ENCODE measurements at places on chromosomes 3 and 15.

DNA sequence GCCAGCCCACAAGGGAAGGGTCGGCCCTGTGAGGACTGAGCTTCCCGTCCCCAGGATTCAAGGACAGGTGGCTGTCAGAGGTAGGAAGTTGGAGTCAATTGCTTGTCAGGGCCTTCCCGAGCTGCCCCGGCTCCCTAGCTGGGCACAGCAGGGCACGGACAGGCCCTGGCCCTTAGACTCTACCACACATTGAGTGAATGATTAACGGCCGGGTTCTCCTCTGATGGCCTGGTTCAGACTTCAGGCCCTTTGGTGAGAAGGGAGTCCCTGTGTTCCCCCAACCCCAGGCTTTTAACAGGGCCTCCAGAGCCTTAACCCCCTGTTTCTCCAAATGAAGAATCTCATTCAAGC lies 16.4 kb upstream of the FGD5 start:
- no peak for DNase-seq

DNA sequence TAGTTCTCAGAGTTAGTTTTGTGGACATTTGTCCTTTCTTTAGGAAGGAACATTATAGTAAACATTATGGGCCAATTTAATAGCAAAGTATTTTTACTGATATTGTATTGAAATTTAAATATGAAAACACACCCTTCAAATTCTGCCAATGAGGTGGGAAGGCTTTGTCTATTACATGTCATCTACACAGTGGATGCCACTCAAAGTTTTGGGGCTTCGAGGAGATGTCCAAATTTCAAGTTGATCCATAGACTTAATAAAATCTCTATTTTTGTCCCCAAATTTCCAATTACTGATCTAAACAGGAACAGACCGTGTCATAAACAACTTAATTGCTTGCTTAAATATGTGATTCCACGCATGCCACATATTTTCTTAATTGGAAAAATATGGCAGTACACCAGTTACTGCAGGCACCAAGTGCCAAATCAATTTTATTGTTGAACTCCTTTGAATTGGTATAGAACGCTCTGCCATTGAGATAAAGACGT lies 1.7 kb downstream of the SHOX2 start:
- no peak for DNase-seq

- no peak for DNase-seq
Measured at GRCh38 chr15:67241132-67241855, 13.2 kb downstream of the AAGAB start.

DNA sequence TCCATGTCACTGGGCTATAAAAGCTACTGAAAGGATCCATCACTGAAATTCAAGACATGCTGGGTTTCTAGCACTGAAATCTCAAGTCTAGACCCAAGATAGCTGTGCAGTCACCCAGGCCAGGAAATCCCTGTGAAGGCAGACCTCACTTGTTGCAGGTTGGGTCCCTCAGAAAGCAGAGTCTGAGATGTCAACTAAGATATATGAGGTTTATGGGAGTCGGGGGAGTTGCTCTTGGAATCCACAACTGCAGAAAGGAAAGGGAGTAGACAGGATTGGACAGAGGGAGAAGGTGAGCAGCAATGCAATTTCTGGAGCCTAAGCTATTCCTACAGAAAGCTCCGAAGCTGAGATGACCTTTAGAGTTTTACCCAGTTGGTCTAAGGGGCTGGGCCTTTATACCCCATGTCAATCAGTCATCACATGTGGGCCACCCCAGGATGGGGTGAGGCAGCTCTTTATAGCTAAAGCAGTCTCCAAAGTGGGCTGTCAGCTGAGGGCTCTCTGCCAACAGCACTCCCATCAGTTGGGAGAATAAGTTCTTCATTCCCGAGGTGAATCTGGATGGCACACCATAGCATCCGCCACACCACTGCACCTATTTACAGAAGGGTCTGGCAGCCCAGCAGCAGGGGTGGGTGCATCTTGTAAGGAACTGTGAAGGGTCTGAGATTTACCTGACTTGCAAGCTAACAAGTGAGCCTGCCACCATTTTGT lies 52.3 kb upstream of the ACVR2B start:
- DNase-seq = no peak

DNA sequence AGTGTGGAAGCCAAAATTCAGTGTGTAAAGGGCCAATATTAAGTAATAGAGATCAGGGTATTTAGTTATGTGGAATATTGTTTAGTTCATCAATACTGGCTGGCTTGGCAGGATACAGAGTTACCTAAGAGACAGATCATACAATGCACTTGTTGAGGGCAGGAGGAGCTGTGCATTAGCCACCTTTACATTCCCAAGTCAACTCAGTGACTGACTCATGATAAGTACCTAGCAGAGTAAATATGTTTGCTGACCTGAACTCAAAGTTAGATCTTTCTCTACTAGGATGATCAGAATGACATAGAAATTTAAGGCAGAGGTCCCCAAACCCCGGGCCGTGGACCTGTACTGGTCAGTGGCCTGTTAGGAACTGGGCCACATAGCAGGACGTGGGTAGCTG lies 3.5 kb upstream of the ABHD17C start:
- no peak for DNase-seq

- DNase-seq = no peak
Measured at GRCh38 chr3:183911087-183911486, 26.4 kb upstream of the PARL start.

DNA sequence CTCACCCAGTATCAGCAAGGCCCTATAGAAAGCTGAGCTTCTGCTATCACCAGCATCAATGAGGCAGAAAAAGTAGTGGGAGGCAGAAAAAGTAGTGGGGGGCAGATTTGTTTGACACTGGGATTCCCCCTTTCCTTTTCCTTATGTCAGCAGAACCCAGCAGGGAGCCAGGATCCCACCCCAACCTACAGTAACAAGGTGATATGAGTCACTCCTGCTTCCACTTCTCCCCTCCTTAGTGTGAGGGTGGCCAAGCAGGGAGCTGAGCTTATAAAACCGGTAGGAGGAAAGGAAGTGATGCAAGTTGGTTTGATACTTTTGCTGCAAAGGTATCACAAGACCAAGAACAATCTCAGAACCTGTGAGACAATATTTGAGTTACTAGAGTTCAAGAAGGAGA lies 128.7 kb downstream of the SCAPER start:
- no peak for DNase-seq
